NCI-H187 treated with DMSO at 0.1 percent for 48 hours (cell line): ENCODE measurements at places on chromosomes 7 and 10.

GRCh38 chr10:70344144-70344543 lies 38.3 kb downstream of the LRRC20 start:
- DNase-seq: no peak

- DNase-seq: no peak
Observed at GRCh38 chr7:52211930-52212329, 823.5 kb upstream of the POM121L12 start.

DNA sequence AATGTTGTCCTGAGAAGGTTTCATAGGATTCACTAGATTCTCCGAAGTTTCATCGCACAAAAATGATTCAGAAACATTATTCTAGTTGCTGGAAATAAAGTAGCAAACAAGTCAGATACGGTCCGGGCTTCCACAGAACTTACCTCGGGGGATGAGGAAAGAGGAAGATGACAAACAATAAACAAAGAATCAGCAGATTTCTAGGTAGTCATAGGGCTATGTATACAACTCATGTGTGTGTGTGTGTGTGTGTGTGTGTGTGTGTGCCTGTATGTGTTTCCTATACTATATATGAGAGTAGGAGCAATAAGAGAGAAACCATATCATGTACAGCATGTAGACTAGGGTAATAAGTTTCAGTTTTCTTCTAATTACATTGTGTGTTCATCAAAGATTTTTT lies 16.5 kb downstream of the TMEM236 start:
- no peak for DNase-seq

DNA sequence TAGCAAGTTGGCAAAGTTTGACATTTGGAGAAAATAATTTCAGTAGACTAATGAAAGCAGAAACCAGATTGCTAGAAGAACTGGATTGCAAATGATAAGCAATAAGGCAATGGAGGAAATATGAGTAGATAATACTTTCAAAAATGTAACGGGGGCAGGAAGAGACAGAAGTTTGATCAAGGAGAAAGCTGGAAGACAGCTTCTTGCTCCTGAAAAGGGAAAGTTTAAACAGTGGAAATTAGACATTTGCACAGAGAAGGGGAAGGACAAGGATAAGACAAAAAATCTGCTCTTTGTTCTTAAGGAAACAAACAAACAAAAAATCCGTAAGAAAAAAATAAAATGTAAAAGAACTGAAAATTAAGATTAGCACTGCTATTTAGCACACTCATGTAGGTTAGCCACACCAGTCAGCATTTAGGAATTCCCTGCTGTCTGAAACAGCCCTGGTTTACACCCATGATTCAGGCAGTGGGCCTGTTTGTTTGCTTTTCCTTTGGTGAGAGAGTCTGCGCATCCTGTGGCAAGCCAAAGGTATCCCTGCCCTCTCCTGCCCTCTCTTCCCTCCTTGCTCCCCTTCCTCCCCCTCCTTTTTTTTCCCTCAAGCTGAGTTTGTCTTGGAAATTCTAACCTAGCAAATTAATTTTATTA lies 104.3 kb upstream of the CAV2 start:
- no peak for DNase-seq

DNA sequence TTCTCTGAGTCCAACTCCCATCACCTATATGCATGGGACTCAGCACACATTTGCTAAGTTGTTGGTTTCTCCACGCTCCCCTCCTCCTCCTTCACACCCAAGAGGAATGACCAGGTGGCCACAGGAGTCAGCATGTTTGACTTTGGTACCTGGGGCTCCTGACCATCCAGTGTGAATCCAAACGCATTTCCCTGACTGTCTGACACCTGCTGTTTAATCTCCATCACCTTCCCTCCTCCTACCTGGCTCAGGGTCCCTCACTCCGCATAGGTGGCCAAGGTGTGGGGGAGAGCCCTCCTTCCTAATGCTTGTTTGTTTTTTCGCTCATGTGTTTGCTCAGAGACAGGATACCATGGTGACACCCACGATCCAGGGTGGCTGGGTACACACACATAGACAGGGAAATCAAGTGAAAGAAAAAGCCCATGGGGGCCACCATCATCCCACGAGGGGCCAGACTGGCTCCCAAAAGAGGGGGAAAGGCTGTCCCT lies 194.9 kb downstream of the KCNMA1 start:
- no peak for DNase-seq

DNA sequence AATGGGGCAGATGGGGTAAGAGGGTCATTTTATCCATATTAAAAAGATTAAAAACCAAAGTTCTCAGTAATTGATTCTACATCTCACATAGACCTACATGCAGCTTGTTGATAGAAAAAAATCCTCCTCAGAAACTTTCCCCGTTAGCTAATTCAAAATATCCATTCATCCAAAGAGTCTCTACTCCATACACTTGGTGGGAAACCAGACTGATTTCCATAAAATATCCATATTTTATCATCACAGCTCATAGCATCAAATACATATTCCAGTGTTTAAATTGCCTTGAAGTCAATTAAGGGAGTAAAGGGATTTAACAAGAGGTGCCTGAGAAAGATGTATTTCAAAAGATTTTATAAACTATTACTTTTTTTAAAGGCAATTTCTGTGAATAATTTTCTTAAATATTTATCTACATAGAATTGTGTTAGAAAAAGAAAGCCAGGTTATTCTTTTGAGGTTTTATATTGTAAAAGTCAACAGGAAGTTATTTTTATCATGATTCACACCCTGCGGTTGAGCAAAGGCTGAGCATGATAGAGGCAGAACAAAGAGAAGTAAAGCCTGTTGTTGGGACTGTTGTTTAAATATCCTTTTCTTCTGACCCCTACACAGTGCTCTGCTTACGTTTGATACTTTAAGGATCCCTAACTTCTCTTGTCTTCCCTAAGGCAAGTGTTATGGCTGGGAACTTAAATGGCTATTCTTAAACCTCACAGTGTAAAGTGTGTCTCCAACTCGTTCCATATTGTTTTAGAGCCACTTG lies 266.7 kb downstream of the PRKG1 start:
- DNase-seq: no peak

GRCh38 chr7:141551782-141552181 lies 572 bp downstream of the AGK start:
- DNase-seq: no peak
